ENCODE measurements at places on chromosomes 2 and 18.

DNA sequence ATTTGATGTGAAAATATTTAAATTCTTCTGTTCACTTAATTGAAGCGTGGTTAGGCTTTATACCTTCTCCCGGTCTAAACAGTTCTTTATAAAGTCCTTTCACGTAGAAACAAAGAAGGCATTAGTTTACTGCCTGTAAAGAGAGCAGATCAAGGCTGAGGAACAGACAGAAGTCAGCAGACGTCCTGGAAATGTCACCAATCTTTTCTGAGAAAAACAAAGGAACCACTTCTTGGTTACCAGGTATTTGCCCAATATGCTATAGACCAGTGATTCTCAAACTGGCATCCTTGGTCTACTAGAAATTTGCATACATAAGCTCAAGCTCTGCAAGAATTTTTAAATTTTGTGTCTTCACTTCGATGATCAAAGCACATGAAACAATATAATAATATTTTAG is 89.2 kb upstream of the STK17B start:
- DNase-seq, result no peak

GRCh38 chr2:6951046-6951445 is 33.8 kb downstream of the RNF144A start:
- no peak for DNase-seq

DNA sequence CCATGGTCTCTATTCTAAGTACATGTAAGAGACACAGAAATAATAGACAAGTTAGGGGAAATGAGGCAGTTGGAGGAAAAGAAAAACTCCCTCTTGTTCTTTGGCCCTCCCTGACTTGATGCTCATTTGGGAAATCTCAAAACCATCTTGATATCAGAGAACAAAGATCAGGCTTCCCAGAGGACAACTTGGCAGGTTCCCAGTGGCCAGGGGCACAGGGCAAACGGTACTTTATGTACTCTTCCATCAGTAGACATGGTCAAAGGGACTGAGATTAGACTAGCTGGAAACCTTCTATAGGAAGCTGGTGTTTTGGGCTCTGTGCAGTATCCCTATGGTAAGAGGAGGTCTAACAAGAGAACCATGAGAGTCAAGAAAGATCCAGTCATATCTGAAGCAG is 56.6 kb downstream of the NCKAP5 start:
- no peak for DNase-seq

DNA sequence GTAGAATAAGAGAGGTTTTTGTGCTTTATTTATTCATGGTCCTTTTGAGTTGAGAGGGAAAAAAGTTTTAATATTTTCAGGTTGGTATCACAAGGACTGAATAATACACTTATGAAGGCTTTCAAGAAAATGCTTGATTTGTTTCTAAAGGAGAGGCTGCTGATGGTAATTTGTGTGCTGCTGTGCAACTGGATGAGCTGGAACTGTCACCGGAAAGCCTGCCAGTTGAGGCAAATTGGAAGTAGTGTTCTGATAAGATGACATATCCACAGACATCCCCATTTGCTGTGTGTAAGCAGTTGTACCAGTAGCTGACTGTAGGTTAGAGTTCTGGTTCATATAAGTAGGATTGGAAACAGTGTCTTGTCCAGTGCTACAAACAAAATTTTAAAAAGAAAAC is 21.6 kb upstream of the CACNB4 start:
- DNase-seq, result no peak

DNA sequence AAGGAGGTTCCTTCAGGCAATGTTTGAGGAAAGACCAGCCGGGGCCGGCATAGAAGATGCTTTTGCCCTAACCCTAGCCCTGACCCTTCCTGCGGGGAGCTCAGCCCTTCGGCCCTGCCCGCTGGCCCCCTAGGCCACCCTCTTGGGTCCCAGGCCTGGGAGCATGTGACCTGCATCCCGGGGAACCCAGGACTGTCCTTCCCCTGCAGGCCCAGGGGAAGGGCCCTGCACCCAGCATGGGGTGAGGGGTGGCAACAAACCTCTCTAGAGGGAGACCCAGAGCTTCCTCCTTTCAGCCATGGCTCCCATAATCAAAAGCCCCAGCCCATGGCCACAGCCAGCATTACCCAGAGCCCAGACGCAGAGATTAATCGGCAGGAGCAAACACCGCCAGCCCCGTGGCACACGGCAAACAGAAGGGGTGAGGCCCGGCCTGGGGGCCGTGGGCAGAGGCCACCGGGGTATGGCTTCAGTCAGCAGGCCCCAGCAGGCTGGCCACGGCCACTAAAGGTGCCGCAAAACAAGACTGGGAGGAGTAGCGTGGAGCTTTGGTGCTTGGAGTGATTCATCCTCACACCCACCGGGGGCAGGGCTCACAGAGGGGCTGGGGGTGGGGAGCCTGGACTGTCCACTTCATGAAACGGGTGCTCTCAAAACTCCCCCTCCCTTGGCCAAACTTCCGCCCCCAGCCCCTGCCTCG is 61.6 kb upstream of the HPCAL1 start:
- no peak for DNase-seq

- no peak for DNase-seq
Measured at GRCh38 chr18:55268628-55269275, 309.5 kb upstream of the CCDC68 start.

DNA sequence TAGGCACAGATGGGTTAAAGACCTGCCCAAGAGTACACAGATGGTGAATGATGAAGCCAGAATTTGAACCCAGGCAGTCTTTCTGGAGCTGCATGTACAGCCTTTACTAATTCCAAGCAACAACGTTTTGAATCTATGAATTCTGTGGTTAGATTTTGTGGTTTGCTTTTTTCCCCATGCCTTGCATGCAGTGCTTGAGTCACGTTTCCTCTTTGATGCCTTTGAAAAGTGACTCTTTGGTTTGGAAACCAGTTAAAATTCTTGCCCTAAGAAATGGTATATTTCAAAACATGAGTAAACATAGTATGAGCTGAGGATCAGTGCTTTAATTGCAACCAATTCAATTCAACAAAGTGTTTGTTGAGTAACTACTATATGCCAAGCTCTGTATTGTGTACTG is 48.2 kb upstream of the PPM1B start:
- DNase-seq, result no peak

- DNase-seq, result no peak
Measured at GRCh38 chr2:156539086-156539860, 103.1 kb downstream of the GPD2 start.

DNA sequence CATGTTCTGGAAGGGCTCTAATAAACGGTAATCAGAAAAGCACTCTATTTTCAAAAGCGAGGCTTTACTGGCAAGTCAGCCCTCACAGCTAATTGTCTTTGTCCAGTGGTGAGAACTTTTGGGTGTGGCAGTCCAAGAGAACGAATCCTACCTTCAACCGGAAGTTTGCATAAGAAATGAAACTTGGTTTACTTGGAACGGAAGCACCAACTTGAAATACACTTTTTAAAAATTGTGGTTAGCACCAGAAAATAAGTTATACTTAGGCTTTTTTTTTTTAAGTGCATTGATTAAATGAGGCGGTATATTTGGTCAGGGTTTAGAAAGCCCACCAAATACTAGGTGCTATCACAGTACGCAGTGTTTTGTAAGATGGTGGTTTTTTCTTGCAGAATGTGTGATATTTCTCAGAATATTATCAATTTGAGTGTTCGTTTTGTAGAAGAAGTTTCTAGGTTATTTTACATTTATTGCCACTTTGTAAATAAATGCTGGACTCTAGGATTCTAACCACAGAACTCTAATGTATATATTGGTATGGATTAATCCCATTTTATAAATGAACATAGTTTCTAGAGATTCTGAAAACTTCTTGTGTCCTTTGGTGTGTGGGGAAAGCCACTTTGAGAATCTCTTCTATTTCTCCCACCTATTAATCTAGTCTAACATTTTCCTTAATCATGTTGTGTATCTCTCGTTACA is 1.2 kb downstream of the MYL12A start:
- DNase-seq, result no peak

DNA sequence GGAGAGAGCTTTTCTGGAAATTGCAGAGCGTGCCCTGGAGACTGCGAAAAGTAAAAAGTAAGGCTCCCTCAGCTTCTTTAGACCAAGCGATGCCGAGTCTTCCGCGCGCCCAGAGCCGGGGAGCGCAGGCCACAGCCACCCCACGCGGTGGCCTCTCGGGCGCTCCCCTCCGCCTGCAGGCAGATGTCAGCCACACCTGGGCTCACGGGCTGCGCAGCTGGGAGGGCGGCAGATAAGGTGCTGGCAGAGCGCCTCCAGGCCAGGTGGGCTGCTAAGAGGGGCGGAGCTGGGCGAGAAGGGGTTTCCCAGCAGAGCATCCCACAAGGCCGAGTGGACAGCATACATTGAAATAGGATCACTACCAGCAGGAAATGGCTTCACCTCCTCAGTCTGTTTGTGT is 81.7 kb downstream of the ARHGEF4 start:
- no peak for DNase-seq

GRCh38 chr2:35688309-35688708 is 667.3 kb upstream of the CRIM1 start:
- no peak for DNase-seq

DNA sequence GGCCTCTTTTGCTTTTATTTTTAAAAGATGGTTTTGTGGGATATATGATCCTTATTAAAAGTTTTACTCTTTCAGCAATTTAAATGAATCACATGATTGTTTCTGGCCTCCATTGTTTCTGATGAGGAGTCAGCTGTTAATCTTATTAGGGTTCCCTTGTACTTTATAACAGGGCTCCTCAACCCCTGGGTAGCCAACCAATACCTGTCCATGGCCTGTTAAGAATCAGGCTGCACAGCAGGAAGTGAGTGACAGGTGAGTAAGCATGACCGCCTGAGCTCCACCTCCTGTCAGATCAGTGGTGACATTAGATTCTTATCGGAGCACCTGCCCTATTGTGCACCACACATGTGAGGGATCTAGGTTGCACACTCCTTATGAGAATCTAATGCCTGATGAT is 45.1 kb upstream of the FAM98A start:
- no peak for DNase-seq

- DNase-seq, result no peak
Measured at GRCh38 chr2:71697106-71698004, 244.0 kb downstream of the DYSF start.

- no peak for DNase-seq
Measured at GRCh38 chr2:45401431-45401922, 209.6 kb downstream of the SRBD1 start.

DNA sequence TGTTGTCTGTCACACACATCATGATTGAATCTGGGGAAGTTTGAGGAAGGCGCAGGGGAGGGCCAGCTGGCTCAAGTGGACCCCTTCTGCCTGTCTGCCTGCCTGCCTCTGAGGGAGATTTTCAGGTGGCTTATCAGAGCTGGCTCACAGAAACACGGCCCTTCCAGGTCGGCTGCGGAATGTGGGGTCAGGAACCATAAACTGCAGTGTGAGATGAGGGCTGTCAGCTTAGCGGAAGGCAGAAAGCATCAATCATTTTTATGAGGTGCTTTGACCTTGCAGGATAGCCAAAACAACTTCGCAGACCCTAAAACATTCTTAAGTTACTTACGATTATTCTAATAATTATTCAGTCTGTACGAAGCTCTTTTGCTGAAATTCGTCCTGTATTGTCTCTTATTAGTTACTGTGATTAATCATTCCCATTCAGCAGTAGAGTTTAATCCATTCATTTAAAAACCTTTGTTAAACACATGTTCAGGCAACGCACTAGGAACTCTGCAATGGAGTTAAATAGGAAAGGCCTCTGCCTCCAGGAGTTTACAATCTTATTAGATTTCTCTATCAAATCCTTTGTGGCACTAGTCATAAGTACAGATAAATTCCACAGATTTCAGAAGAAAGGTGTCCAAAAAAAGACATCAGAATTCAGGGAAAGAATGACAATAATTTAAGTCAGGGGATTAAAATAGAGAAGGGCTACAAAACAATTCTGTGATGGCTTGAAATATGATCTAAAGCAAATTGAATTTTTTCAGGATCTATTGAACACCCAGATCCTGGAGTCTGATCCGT is 371.6 kb downstream of the HRH4 start:
- DNase-seq, result no peak

DNA sequence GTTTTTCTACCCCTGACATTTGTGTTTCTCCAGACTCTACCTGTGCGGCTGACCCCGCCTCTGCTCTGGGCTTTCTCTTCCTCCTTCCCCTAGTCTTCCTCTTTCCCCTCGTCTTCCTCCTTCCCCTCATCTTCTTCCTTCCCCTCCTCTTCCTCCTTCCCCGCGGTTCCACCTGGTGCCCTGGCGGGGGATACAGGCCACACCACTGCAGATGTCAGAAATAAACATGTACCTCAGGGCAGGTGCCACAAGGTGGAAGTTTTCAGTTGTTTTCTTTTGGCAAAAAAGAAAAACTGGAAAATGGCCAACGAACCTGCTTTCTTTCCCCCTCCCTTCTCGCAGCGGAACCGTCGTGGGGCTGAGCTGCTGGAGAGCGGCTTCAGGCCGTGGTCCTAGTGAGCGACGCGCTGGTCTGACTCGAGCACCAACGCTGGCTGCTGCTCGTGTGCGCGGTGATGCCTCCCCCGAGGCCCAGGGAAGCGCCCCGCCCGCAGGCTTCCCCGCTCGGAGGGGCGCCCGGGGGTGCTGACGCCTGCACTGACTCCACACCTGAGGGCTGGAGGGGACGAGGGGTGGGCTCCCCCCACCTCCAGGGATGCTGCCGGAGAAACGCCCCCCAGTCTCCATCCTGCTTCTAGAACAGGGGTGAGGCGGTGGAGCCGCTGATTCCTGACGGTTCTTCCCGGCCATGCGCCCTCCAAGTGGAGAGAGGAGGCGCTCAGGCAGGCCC is 83.7 kb upstream of the ZNF516 start:
- DNase-seq, result no peak

DNA sequence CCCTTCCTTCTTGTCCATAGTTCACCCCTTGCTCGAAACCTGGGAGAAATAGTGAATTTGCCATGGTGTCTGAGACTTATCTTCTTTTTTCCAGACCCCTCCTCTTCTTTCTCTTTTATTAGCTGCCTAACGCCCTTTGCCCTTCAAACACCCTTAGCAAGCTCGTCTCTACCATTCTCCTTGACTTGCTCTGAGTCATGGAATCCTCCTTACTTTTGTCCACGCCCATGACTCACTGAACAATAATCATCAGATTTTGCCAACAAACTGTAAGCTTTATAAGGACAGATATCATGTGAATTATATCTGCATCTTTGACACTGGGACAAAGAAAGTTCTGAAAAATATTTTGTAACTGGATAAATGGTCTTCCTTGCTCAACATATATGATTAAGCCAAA is 67.1 kb upstream of the CNTNAP5 start:
- DNase-seq, result no peak

GRCh38 chr2:231680992-231681852 is 27.1 kb upstream of the PTMA start:
- DNase-seq, result peak; percentile 87

GRCh38 chr2:31429759-31430438 is 15.4 kb upstream of the XDH start:
- no peak for DNase-seq

GRCh38 chr2:199797431-199798403 is 53.3 kb downstream of the FTCDNL1 start:
- no peak for DNase-seq

DNA sequence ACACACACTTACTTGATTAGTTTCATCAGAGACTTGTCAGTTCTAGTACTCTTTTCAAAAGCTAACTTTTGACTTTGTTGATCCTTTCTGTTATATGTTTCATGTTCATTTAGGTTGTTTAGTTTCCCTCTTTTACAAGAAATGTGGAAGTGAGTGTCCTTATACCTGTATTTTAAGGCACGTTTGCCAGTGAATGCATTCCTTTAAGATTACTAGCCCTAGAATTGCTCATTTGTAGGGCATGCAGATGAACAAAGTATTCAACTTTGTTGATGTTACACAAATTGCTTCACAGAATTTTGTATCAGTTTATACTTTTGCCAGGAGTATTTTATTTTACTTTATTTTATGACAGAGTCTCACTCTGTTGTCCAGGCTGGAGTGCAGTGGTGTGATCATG is 6.3 kb downstream of the IL1RL2 start:
- no peak for DNase-seq
